Foreskin keratinocyte (primary cell): ENCODE measurements at places on chromosomes 16 and 17.
A peak's percentile ranks its signal among the peaks of the same experiment; 100 is the strongest.

DNA sequence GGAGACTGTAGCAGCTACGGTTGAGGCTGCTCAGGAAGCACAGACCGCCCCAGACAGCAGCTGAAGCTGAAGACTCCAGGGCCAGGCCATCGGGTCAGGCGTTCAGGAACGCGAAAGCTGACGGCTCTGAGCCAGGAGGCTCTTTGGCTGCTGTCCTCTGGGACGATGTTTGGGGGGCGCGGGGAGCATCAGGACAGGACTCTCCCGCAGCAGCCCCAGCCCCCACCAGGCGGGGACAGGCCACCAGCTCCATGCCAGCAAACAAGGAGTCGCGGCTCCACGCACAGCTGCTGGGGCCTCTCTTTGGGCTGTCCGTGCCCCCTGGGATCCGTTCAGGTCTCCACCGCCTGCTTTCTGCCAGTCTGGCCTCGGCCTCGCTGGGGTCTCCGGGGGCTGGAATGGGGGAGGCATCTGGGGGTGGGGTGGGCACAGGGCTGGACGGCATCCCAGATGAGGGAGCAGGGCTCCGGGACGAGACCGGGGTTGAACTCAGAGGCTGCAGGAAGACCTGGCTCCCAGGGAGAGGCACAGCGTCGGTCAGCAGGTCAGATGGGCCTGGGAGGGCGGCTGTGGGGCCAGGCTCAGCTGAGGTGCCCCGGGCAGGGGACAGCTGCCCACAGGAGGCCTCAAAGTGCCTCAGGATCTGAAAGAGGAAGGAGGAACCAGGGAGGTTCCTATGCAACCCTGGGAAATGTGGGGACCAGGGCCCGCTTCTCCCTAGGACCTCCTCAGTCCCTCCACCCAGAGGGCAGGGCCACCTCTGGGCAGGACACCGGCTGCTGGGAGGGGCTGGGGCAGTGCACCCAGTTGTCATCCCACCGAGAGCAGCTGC is 6.3 kb upstream of the CEP131 start:
- DNase-seq = no peak

DNA sequence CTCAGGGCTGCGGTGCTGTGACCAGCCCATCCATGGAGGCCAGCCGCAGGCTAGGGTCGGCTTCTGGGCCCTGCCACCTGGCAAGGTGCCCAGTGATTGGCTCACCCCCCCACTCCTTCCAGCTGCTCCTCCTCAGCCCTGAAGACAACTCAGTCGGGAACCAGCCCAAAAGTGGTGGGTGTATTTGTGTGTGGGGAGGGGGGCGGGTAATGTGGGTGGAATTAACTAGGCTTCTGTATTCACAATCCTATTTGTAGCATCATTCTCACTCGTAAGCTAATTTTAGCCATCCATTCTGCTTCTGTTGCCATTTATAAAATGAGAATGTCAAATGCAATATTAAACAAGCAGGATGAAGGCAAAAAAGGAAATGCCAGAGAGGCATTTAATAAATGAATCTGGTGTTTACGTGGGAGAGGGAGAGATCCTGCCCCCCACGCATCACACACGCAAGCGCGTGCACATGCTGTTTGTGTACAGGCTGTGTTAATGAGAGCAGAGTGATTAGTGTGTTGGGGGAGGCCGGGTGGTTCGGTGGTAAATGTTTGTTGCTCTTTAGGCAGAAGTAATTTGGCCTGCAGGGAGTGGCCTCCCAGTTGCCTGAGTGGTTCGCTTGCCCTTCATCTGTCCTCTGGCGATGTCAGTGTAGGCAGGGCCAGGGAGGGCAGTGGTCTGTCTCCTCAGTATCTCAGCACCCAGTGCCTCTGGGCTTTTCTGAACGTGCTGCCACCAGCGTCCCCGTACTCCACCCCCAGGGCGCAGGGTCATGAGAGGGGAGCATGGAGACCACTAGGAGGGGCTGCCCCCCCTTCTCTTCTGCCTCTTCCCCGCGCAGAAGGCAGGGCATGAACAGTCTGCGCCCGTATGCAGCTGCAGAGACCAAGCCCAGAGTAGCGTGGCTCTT is 140.1 kb downstream of the CCDC182 start:
- DNase-seq = no peak

- no peak for DNase-seq
Measured at GRCh38 chr16:87778476-87778829, 12.7 kb upstream of the KLHDC4 start.

DNA sequence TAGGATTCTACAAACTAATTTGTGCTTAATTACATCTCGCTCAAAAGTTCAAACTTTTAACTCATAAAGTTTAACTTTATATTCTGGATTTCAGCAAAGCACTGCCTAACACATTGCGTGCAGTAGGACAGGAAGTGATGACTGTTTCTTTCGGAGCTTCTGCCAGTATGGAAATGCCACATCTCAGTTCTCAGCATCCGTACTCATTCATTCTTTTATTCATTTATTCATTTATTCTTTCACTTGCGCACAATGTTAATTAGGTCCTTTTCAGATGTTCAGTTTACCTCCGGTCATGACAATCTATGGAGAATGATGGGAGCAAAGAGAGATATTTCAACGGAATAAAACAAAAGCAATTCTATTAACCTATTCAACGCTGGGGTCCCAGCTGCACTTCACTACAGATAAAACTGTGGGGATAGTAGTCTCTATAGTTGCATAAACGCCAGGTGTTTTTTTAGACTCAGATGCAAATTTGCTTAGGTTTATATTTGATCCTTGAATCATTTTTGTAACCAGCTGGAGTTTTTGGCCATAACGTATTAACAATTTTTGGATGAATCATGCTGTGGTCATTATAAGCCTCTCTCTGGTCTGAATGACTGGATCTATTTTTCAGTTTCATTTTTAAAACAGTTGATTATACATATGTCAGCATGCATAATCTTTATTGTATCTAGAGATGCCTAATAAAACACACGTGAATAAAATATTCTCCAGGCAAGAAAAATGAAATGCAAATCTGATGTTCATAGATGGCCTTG is 143.9 kb downstream of the KCNJ2 start:
- peak; percentile 44 for DNase-seq

DNA sequence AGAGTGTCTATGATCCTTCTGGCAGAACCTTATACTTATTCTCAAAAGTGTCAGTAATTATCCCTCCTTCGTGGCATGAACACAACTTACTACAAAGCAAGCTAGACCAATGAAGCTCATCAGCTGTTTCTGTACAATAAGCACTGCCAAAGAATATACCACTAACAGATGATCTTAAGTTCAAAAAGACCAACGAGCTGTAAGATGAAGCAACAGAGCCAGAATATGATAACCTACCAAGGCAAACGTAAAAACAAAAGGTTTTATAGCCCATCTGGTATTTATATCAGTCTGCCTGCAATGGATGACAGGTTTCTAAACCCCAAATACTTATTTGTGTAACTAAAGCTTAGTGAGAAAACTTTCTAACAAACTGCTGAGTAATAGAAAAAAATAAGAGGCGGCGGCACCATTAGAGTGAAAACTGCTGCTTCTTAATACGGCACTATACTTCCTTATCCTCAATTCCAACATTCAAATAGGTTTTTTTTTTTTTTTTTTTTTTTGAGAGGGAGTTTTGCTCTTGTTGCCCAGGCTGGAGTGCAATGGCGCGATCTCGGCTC is 22.1 kb downstream of the NME2 start:
- no peak for DNase-seq
